ENCODE measurements at places on chromosomes 7 and 10.

DNA sequence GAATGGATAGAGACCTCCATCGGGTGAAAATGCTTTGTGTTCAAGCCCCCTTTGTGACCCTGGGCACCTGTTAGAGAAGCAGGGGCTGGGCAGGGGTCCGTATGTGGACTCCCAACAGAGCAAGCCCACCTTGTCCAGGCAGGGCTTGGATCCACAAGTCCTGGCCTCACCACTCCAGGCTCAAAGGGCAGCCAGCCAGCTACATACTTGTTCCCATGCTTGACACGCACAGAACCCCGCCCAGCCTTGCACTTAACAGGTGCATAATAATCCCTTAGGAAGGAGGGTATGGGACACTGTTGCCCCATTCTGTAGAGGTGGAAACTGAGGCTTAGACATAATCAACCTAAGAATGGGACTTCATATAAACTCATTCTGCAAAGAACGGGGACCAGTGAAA lies 160.6 kb downstream of the PRKAG2 start:
- no peak for DNase-seq

- no peak for DNase-seq
Measured at GRCh38 chr7:417973-418601, 101.6 kb downstream of the PDGFA start.

- DNase-seq = no peak
Measured at GRCh38 chr10:74418285-74418872, 267.4 kb downstream of the ADK start.

- DNase-seq = no peak
Measured at GRCh38 chr10:133164816-133165555, 5.0 kb downstream of the KNDC1 start.

GRCh38 chr7:1233333-1234048 lies 819 bp downstream of the UNCX start:
- DNase-seq = no peak

DNA sequence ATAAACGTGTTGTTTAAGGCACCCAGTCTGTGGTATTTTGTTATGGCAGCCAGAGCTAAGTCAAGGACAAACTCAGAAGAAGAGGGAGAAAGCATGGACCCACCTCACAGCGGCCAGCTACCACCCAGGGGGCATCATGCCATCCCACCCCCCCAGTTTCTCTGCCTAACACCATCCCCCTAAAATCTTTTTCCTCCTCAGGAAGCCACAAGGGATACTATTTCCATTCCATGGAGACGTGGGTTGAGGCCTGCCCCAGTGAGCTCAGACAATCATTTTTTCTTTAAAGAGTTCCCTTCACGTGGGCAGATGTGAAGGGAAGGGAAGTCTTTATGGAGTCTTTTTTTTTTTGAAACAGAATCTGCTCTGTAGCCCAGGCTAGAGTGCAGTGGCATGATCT lies 131.8 kb downstream of the FGFR2 start:
- DNase-seq = no peak

GRCh38 chr10:32577448-32577847 lies 131.5 kb downstream of the CCDC7 start:
- no peak for DNase-seq

- no peak for DNase-seq
Measured at GRCh38 chr10:49365675-49366415, 30.0 kb downstream of the DRGX start.

DNA sequence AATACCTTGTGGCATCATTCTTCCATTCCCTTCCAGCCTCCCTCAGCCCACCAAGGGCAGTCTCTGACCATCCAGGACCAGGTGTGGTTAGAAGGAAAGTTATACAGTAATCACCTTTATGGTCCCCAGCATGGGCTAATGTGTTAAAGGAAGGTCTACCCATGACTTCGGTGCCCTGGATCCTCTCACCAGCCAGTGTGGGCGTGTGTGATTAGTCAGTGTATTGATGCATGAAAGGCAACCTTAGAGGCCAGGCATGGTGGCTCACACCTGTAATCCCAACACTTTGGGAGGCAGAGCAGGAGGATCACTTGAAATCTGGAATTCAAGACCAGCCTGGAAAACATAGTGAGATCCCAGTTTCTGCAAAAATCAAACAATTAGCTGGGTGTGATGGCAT lies 88.9 kb downstream of the APBB1IP start:
- DNase-seq = no peak

All from skeletal muscle cell (primary cell).